Stimulated activated CD4-positive, alpha-beta T cell treated with anti-CD3 and anti-CD28 coated beads, Interleukin-12 subunit alpha, Interleukin-12 subunit beta, amount 100 ng/mL, for 4 hours (primary cell): ENCODE measurements at places on chromosomes 13 and 19.

DNA sequence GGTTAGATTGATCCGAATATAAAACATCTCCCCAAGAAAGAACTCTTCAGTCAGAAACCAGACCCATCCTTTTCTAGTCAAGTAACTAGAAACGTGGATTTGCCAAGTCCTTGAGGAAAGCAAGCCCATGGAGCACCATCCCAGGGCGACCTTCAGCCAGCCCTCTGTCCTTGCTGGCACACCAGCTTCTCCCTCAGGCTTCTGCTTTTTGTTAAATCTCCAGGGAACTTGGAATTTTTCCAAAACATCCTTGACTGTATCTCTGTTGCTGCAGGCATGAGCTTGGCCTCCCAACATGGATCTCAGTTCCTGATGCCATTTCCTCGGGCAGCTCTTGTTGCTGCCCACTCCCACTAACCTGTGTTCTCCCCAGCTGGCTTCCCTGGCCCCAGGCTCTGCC lies 27.1 kb upstream of the C1QTNF9 start:
- no peak for DNase-seq

DNA sequence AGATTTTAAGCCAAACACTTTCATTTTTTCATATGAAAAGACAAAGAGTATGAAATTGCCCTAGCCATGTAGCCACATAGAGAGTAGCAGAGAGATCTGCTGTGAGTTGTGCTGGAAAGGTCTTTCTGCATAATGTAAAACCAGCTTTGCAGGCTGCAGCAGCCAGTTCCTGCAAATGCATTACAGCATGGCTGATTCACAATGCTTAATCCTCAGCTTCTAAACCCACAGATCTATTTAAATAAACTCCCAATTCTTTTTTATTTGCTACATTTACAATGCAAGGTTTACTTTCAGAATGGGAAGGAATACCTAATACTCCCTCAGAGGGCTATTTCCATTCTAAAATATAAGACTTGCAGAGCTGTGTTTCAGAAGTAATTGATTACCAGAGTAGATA lies 185.6 kb upstream of the STARD13 start:
- DNase-seq, result no peak

GRCh38 chr13:76014406-76015318 lies 378.5 kb downstream of the LMO7 start:
- DNase-seq, result no peak

GRCh38 chr19:18972301-18972811 lies 31.3 kb upstream of the HOMER3 start:
- no peak for DNase-seq

- no peak for DNase-seq
Measured at GRCh38 chr19:30359936-30360335, 12.2 kb upstream of the ZNF536 start.

GRCh38 chr13:48892688-48893075 lies 83.0 kb upstream of the FNDC3A start:
- no peak for DNase-seq

- DNase-seq, result no peak
Measured at GRCh38 chr19:47081095-47081494, 32.5 kb downstream of the ZC3H4 start.

- peak; percentile 55 for DNase-seq
Measured at GRCh38 chr19:18543814-18544475, 572 bp upstream of the FKBP8 start.

- no peak for DNase-seq
Measured at GRCh38 chr19:11164296-11164695, 8.7 kb upstream of the SPC24 start.
